ENCODE measurements at places on chromosomes 12 and 14.

GRCh38 chr14:23215421-23215820, 22.3 kb upstream of the RNF212B start:
- no peak overlapping the region for H3K4me3 ChIP-seq
- no peak for DNase-seq
- no peaks in the 10 kb centered on the region for H3K4me1 ChIP-seq
- H3K27ac ChIP-seq = no peak overlapping the region
- no peaks in the 10 kb centered on the region for H3K36me3 ChIP-seq
- no peaks in the 10 kb centered on the region for H3K27me3 ChIP-seq

- no peak for DNase-seq
- H3K4me3 ChIP-seq = no peak overlapping the region
- no peak overlapping the region for H3K27ac ChIP-seq
- no peaks in the 10 kb centered on the region for H3K27me3 ChIP-seq
These were observed 21.7 kb downstream of the TMBIM6 start for GRCh38 chr12:49763006-49763591.

DNA sequence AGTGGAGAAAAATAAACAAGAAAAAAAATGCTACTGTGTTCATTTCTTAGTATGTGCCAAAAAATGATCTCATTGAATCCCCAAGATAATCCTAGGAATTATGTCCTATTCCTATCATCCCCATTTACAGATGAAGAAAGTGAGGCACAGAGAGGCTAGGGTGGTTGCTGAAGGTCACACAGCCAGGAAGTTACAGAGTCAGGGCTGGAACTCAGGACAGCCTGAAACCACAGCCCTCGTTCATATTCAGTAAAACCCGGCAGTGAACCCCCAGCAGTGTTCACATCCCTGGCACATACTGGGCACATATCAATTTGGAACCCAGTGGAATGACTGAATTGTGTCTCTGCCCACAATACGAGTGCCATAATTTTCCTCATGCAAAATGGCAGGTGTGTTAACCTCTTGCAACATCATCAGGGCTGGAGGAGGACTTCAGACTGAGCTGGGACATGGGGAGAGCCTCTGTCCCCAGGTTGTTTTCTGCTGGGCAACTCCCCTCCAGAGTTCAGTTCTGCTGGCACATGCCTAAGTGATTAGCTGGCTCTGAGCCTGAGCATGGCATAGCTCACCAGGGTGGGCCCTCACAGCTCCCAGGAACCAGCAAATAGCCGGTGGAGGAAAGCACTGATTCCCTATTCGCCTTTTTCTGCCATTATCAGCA, 2.0 kb upstream of the PPP1CC start:
- no peak for DNase-seq
- no peaks in the 10 kb centered on the region for H3K27me3 ChIP-seq
- H3K4me1 ChIP-seq = peaks cover 25% of the 10 kb centered on the region
- peaks cover 12% of the 10 kb centered on the region for H3K36me3 ChIP-seq
- H3K27ac ChIP-seq = peak overlapping the region; percentile 95

- H3K4me1 ChIP-seq = no peaks in the 10 kb centered on the region
- H3K4me3 ChIP-seq = no peak overlapping the region
- H3K27ac ChIP-seq = no peak overlapping the region
- no peaks in the 10 kb centered on the region for H3K36me3 ChIP-seq
- DNase-seq = no peak
These were observed 90.8 kb downstream of the EML1 start for GRCh38 chr14:99883866-99884650.

- no peaks in the 10 kb centered on the region for H3K4me1 ChIP-seq
- DNase-seq = no peak
- no peaks in the 10 kb centered on the region for H3K27me3 ChIP-seq
- no peak overlapping the region for H3K27ac ChIP-seq
- H3K4me3 ChIP-seq = no peak overlapping the region
These were observed 74.2 kb downstream of the RBM19 start for GRCh38 chr12:113891739-113892520.

GRCh38 chr12:114998750-114999128, 314.8 kb upstream of the TBX3 start:
- no peaks in the 10 kb centered on the region for H3K36me3 ChIP-seq
- no peak for DNase-seq
- no peak overlapping the region for H3K27ac ChIP-seq
- no peak overlapping the region for H3K4me3 ChIP-seq
